ENCODE measurements at places on chromosomes 3 and 15.
A peak's percentile ranks its signal among the peaks of the same experiment; 100 is the strongest.

DNA sequence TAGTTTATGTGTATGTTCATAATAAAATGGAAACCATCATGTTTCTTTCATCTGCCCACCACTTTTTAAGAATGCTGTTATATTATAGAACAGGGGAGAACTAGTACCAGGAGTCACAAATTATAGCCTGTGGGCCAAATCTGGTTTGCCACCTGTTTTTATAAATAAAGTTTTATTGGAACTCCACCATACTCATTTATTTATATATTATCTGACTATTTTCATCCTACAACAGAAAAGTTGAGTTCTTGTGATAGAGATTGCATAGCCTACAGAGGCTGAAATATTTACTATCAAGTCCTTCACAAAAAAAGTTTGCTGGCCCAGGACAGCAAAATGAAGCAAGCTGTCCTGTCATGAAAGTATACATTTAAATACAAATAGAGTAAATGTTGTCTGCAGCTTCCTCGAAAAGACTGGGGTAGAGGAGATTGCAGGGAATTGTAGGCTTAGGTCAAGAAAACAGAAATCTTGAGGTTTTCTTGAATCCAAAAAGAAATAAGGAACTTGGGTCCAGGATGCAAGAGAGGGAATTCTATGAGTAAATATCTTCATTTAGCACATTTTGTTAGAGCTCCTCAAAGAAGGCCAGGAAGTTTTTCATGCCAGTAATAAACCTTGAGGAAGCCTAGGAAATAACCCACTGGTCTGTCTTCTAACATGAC lies 41.1 kb downstream of the FILIP1L start:
- DNase-seq: no peak

DNA sequence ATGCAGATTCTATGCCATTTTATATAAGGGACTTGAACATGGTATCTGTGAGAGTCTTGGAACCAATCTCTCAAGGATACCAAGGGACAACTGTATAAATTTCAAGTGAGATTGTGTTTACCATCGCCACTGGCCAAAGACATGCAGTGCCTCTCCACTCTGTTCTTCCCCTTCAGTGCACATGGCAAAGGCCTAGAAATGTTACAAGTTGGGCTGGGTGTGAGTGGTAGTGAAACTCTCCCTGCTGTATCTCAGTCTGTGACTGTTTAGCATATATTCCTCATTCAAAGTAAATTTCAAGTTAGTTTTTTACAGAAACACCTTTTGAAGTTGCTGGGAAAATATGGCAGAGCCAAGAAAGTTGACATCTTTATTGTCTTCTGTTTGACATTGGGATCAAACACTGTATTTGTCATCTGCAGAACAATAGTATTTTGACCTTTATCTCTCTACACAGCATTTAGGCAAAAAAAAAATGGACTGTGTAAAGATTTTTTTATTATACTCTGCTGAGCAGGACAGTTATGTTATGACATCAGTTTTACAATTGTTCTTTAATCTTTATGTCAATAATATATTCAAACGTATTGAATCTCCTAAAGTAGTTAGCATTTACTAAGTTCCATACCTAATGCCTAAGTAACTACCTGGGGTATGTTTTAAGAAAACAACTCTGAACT lies 101.4 kb downstream of the CCNL1 start:
- DNase-seq: no peak

GRCh38 chr3:180062771-180063170 lies 26.0 kb upstream of the PEX5L start:
- no peak for DNase-seq

DNA sequence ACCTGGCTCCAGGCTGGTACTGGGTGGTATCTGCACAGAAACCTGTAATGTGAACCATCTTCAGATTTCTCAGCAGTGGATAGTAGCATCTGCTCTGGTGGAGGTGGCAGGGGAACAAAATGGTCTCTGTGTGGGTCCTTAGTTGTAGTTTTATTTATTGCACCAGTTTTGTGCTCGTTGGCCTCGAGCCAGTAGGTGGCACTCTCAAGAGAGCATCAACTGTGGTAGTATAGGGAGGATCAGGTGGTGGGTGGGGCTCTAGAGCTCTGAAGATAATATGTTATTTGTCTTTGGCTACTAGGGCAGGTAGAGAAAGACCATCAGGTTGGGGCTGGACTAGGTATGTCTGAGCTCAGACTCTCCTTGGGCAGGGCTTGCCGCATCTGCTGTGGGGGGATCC lies 254.0 kb upstream of the GPR149 start:
- DNase-seq: no peak

GRCh38 chr3:147049305-147049704 lies 357.0 kb downstream of the ZIC4 start:
- DNase-seq: no peak

DNA sequence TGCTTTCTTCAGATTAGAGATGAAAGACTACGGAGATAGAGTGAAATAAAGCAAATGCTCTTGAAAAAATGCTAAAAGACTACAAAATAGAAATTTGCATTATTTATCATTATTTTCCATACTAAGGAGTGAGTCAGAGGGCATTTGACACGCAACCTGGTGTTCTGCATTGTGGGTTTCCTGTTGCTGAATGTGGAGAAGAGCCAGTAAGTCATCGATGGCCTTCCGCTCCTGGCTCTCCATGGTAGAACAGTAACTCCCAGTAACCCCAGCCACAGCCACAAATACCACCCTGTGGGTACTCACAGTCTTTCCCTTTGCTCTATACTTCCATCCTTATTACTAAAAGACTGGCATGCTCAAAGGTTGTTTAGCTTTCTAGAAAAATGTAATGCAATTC lies 61.5 kb downstream of the CGGBP1 start:
- peak; percentile 40 for DNase-seq

DNA sequence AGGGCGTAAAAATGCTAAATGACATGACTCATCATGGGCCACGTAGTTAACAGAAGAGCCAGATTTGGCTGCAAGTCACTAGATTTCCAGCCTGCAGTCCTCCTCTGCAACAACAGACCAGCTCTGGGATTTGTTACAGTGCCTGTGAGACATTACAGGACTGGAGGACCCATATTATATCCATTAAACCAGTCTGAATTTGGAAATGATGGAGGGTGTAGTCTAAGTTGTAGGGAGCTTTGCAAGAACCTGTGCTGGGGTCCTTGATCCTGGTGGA lies 10.8 kb downstream of the ZNF774 start:
- DNase-seq: no peak

Data from CD4-positive, alpha-beta T cell treated with Interleukin-2 at 100 ng/mL for 4 hours (primary cell).